ENCODE measurements at places on chromosomes 6 and 20.

- no peak for DNase-seq
Observed at GRCh38 chr20:10412591-10413408, 21.2 kb downstream of the MKKS start.

- DNase-seq, result no peak
Observed at GRCh38 chr6:84975316-84975715, 210.9 kb upstream of the TBX18 start.

- no peak for DNase-seq
Observed at GRCh38 chr6:157460182-157460999, 79.4 kb downstream of the ZDHHC14 start.

- DNase-seq, result peak; percentile 51
Observed at GRCh38 chr6:74646461-74646860, 559.4 kb downstream of the COL12A1 start.

DNA sequence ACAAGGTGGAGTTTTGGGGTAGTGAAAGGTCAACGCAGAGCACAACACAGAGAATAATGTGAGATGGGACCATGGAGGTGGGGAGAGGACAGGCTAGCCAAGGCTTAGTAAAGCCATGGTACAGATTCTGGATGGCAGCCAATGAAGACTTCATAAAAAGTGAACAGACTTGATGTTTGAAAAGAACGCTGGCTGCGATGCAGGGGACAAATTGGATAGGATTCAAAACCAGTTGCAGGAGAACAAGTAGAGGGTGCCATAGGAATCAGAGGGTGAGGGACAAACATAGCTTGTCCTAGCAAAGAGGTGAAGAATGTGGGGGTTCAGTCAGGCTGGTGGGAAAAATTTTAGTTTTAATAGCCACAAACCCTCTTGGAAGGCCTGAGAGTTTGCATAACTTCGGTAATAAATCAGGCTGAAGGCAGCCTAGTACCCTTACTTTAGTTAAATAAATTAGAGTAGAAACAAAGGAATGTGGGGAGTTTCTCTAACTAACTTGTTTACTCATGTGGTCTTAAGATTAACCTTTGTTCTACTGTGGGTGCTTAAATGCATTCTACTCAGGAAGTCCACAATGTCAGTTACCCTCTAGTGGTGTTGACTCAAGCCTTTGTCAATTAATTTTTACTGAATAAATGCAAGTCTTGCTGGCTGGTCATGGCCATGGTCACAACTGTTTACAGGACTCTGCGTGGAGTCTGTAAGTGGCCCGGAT, 216.4 kb downstream of the C6orf118 start:
- no peak for DNase-seq

DNA sequence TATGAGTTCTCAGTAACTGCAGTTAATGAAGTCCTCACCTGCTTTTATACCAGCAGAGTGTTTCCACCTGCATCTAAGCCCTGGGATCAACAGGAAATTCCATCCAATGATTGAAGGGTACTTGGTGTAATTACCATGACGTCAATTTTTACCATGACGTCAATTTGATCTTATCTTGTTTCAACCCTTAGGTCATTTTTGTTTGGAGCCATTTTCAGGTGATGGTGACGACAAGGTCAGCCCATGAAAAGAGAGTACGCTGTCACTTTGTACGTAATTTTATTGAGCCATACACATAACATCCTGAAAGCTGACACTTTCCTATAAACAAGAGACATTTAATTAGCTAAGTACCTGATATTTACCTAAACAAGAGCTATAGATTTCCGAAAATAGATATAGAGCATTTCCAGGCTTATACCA, at the start of gene CGA:
CGA (minus strand) TSS at position 20 of the 423 bp plus-strand sequence. CDS start 6,906 bp downstream, outside the sequence.
- no peak for DNase-seq

GRCh38 chr20:47789081-47789763, 3.9 kb upstream of the SULF2 start:
- no peak for DNase-seq

DNA sequence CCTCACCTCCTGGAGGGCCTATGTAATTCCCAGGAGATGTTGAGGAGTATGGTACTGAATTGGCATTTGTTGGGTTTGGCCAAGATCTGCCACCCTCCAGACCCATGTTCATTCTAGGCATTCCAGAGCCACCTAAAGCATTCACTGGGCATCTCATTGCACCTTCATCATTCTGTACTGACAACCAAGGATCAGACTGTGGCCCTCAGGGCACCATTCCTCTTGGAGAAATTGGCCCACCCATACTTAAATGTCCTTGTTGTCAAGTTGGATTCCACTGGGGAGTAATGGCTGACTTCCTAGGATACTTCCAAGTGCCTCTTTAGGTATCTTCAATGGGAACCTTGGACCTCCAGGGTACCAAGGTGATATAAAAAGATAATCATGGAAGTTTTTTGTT, 16.8 kb upstream of the IBTK start:
- no peak for DNase-seq

- no peak for DNase-seq
Observed at GRCh38 chr6:106216527-106216926, 109.0 kb downstream of the ATG5 start.

DNA sequence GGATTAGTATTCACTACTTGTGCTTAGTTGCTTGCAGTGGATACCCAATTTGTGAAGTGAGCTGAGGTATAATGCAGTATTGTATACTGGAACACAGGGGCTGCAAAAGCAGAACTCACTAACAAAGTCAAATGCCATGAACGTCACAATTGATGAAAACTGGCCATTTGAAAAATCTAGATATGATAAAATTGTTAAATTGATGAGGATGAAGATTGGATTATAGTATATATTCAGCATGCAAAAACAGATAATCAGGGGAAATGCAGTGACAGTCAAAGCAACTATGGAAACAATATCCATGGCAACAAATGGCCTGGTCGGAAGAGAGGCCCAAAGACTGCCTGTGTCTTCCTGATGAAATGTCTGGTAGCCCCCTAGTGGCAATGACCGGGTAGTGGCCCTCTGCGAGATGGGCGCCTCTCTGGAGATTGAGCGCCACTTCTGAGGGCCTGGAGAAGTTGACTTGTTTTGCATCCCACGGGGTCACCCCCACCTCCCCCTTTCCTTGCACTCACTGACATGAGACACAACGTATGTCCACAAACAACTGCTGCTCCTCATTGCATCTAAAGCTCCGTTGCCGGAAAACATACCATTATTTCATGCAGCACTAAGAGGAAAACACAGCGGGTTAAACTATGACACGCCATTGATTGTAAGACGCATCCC, 43.6 kb downstream of the C6orf15 start:
- DNase-seq, result peak; percentile 79

DNA sequence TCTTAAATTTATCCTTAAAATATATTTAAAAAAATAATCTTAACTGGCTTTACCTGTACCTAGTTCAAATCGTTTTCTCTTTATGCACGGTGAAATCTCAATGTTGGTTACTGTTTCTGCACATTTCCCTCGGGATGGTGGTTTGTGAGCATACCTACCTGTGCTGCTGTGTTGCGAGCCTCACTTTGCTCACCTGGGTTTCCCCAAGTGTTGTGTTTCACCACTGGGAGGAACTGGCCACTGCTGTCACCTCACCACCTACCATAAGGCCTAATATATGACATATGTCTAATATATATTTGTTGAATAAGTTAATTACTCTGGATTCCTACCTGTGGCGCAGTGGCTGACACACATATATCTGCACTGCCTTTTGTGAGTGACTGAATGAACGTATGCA, 493.5 kb upstream of the FLRT3 start:
- DNase-seq, result no peak

- DNase-seq, result no peak
Observed at GRCh38 chr6:34070315-34071135, 75.4 kb downstream of the GRM4 start.

DNA sequence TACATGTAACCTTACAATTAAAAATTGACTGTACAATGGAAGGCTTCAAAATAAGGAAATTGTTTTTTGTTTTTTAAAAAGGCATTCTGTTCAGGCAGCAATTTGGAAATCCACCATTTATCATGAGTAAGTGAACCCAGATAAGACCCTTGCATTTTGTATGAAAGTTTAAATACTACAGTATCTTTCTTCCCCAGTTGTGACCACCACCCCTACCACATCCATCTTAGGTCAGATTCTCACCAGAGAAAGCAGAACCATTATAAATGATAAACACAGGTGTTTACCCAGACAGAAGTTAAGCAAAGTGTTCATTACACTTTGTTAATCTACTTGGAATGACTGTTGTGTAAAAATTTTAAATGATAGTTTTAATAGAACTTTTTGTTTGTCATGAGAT, 20.2 kb downstream of the SENP6 start:
- DNase-seq, result no peak

GRCh38 chr6:149014631-149015534, 268.1 kb downstream of the UST start:
- DNase-seq, result no peak

GRCh38 chr20:431012-431904, 23.2 kb downstream of the RBCK1 start:
- DNase-seq, result peak; percentile 40

DNA sequence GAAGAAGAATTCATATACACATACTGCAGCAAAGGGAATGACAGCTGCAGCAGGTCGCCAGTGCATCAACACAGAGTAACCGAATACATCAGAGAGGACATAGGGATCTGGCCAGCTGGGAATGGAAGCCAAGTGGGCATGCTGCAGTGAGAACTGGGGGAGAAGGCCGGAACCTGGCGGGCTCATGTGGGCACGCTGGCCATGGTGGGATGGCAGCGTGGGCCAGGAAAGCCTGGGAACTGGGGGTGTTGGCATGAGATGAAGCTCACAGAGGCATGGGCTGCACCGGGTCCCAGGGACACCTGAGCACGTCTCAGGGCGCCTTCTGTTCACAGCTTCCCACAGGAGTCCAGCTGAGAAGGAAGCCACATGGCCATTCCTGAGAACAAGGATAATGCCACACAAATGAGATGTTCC, 139.5 kb upstream of the AGPAT4 start:
- DNase-seq, result peak; percentile 80

- no peak for DNase-seq
Observed at GRCh38 chr6:146957181-146958093, 246.8 kb upstream of the STXBP5 start.

DNA sequence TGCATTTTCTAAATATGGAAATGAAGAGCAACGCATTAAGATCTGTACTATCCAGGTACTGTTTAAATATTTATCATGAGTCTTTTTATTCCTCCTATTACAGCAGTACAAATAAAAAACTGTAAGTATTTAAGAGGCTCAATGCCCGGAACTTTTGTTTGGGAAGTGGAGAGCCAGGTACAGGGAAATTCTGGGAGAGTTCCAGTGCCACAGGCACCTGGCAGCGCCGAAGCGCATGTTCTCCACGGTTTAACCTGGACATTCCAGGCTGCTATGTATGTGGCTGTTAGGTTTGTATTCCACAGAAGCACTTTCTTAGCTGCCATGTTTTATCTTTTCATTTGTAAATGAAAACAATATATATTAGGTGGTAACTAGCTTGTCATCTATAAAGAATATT, 81.7 kb downstream of the PREP start:
- DNase-seq, result no peak

- DNase-seq, result no peak
Observed at GRCh38 chr6:155041741-155042279, 46.7 kb downstream of the TIAM2 start.

DNA sequence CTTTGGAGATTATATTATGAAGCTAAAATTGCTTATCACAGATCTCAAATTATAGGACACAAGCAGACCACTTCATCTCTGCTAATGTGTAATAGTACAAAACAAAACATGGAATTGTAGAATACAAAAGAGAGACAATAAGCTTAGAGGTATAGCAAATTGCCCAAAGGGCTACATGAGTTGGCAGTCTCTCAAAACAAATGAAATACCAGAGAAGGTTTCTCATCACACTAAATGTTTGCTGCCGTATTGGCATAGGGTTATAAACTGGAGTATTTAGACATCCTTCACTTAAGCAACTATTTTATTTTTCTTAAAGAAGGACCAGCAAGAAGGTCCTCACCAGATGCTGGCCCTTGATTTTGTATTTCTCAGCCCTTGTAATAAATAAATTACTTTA, 5.9 kb upstream of the EYA4 start:
- no peak for DNase-seq

GRCh38 chr6:11848346-11848651, 69.7 kb upstream of the ADTRP start:
- DNase-seq, result no peak

DNA sequence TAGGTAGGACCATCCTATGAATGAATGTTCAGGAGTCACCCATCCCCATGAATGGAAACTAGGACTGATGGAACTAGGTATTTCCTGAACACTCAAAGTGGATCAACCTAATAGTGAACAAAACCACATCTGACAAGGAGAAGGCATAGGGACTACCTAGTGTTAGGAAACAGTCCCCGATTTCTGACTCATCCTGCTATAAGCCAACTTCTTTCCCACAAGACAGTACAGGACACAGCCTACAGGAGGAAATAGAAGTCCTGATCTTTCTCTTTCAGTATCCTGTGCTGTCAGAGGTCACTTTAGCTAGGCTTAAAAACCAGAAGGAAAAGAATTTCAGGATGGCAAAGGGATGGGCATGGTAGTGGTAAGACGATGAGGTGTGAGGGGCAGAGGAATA, 19.5 kb upstream of the GMDS start:
- no peak for DNase-seq

DNA sequence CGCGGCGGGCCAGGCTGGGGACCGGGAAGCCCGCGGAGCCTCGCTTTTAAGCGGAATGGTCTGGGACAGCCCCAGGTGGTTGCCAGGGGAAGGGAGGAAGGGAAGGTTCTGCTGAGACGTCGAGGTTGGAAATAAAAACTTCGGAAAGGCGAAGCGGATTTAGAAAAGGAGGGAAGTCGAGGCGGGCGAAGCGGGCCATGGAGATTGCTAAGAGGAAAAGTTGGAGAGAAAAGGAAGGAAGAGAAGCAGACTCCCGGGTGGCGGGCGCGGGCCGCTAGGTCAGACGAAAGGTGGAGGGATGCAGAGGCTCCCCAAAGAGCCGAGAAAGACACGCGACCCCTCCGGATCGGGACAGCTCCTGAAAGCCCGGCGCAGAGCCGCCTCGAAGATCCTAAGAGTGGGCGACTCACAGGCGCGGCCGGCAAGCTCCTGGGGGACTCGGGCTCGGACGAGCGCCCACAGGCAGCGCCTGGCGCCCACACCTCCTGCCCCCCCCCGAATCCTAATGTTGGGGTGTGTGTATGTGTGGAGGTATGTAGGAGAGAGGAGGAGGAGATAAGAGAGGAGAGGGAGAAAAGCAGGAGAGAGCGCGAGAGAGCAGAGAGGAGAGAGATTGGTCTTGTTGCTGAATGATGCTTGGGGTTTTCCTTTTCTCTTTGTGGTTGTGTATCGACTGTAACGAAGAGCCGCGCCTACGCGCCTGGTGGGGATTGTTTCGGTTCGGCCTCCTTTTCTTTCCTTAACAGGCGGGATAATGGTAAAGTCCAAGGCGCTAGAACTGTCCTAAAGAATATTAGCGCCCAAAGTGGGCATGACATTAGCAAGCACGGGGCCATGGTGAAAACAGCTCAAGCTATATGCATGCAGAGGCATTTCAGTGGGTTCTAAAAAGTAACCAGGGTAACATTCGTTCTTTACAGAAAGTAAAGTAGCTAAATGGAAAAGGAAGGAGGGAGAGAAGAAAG, 1.5 kb downstream of the TFAP2B start:
- DNase-seq, result peak; percentile 71

Data from SJCRH30 (cell line).